ENCODE measurements at places on chromosomes 12 and 14.
A peak's percentile ranks its signal among the peaks of the same experiment; 100 is the strongest.

DNA sequence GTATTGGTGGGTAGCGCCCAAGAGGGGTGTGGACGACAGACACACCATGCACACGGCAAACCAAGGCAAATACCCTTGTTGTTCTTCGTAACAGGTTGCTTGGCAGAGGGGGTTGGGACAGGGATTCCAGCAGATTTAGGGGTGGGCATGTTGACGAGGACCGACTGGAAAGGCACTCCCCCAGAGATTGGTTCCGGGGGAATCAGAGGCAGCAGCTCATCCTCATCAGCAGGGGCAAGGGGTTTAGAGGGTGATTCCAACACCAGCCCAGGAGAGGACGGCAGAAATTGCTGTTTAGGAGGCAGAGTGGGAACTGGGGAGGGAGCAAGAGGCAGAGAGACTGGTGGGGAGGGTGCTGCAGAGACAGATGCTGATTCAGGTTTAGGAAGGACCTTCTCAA lies 9.3 kb downstream of the NACA start:
- DNase-seq: no peak

DNA sequence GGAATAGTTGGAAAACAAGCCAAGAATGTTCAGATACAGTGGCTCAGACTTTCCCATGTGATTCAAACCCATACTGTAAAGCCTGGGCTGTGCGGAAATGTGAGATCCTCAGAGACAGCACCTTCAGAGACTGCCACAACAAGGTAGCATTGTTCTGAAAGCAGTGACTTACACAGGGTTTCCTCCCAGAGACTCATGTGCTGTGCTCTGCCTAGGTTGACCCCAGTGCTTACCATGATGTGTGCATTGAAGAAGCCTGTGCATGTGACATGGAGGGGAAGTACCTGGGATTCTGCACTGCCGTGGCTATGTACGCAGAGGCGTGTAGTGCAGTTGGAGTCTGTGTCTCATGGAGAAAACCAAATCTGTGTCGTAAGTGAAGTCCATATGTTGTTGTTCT lies 219.4 kb downstream of the LRRK2 start:
- DNase-seq: no peak

DNA sequence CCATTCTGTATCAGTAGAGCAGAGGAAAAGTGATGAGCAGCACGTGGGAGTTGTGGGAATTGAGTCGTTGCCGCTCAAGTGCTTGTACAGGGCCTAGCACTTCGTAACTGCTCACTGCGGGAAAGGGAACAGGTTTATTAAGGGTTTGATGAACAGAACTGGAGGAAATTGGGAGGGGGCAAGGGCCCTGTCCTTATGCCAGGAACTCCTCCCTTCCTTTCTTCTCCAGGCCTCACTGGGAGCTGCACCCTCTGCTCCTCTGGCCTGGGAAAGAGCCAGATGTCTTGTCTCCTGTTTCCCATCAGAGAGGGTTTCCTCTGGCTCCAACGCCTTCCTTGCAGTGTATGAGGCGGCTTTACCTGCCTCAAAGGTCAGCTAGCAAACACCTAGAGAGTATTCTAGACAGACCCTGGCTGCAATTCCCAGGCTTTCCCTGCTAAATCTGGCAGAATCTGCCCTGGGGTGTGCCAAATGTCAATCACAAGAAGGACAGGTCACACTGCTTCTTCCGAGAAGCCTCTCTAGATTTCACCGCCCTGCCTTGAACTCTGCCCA lies 78.4 kb downstream of the NTF3 start:
- DNase-seq: no peak

- DNase-seq: peak; percentile 79
These were observed 12.0 kb downstream of the CLSTN3 start for GRCh38 chr12:7142056-7142644.

GRCh38 chr14:28496364-28496763 lies 270.2 kb upstream of the FOXG1 start:
- no peak for DNase-seq

- DNase-seq: no peak
These were observed 4.8 kb downstream of the ELK3 start for GRCh38 chr12:96198965-96199364.

DNA sequence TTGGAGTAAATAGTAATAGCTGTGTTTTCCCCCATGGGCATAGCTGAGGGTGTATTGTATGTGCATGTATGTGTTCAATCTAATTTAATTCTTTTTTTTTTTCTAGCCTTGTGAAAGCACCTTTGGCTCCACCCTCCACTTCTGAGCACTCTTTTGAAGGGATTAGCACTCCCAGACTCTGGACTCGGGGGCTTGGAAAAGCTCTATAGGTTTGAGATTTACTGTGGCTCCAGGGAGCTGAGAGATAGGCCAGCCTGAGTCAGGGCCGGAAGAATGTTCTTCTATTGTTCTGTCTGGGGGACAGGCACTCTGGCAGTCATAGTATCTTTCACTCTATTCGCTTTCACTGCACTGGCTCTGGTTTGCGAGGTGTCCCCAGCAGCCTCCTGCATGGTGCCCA lies 540.0 kb upstream of the TBX3 start:
- no peak for DNase-seq

- DNase-seq: no peak
These were observed 1.4 kb downstream of the RFC5 start for GRCh38 chr12:118017926-118018325.

DNA sequence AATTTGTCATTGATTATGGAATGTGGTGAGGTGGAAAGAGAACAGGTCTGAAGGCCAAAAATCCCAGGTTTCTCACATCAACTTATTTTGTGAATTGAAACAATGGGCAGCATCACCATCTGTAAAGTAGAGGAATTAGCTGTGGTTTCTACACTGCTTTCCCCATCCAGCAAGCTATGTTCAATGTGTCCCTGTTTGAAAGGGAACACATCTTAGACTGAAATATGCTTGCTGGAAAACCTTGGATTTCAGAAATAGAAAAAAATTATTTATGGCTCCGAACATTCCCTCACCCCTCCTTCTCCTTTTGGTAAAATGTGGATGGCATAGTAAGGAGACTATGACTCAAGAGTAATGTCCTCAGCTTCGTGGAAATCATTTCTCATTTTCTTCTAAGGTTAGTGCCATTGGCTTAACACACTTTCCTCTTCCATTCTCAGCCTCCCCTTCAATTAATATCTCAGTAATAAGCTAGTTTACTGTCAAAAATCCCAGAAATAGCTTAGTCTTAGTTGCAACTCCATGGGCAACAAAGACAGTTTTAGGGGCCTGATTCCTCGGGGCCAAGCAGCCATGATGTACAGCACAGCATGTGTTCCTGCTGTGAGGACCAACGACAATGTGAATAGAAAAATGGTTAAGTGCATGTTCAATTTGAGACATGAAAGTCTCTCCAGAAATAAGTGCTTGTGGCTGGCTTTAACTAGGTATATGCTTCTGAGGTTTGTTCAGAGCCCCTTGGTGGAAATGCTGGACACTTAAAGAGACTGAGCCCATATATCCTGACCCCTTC lies 205.8 kb upstream of the SLC38A2 start:
- DNase-seq: no peak

DNA sequence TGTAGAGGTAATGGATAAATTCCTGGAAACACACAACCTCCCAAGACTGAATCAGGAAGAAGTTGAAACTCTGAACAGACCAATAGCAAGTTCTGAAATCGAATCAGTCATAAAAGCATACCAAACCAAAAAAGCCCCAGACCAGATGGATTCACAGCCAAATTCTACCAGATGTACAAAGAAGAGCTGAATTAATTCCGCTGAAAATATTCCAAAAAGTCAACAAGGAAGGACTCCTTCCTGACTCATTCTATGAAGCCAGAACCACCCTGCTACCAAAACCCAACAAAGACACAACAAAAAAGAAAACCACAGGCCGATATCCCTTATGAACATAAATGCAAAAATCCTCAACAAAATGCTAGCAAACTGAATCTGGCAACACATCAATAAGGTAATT lies 81.5 kb downstream of the SLC38A4 start:
- no peak for DNase-seq

GRCh38 chr14:71190770-71191374 lies 283.6 kb downstream of the PCNX1 start:
- DNase-seq: no peak

GRCh38 chr12:25438638-25439037 lies 114.4 kb downstream of the LMNTD1 start:
- no peak for DNase-seq

DNA sequence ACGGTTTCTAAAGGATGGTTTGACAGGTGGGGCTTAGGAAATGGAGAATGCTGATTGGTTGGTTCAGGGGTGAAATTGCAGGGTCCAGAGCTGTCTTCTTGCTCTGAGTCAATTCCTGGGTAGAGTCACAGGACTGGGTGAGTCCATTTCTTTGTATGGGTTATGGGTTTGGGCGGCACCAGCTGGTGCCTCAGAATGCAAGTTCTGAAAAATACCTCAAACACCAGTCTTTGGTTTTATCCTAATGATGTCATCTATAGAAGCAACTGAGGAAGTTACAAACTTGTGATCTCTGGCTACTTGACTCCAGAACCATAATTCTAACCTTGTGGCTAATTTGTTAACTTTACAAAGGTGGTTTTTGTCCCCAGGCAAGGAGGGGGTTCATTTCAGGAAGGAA lies 47.6 kb upstream of the EIF5 start:
- no peak for DNase-seq

GRCh38 chr14:95518045-95518751 lies 1.7 kb upstream of the SYNE3 start:
- no peak for DNase-seq

DNA sequence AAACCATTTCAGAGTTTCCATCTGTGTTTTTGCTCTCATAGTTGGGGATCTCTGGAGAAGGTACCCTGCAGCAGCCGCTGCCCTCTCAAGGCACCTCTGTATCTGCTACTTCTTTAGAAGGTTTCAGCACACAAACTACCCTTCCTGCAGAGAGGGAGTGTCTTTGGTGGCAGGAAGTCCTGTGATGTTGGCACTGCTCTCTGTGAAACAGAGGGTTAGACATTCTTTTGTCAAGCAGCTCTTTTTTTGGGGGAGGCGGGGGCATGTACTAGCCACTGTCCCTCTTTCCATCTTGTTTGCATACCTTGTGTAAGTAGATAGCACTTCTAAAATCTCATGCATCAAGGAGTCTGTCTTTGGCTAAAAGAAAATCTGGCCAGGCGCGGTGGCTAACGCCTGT lies 352.6 kb downstream of the BMP4 start:
- DNase-seq: no peak

- DNase-seq: no peak
These were observed 100.3 kb upstream of the RAP1B start for GRCh38 chr12:68510397-68510796.

DNA sequence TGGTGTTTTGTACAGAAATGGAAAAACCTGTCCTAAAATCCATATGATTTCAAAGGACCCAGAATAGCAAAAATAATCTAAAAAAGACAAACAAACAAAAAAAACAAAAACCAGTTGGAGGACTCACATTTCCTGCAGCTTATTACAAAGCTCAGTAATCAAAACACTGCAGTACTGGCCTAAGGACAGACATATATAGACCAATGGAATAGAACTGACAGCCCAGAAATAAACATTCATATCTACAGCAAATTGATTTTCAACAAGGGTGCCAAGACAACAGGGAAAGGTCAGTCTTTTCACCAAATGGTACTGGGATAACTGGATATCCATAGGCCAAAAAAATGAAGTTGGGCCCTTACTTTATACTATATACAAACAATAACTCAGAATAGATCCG lies 55.0 kb downstream of the TAOK3 start:
- no peak for DNase-seq

- no peak for DNase-seq
These were observed 1.7 kb downstream of the YY1 start for GRCh38 chr14:100240668-100241032.

DNA sequence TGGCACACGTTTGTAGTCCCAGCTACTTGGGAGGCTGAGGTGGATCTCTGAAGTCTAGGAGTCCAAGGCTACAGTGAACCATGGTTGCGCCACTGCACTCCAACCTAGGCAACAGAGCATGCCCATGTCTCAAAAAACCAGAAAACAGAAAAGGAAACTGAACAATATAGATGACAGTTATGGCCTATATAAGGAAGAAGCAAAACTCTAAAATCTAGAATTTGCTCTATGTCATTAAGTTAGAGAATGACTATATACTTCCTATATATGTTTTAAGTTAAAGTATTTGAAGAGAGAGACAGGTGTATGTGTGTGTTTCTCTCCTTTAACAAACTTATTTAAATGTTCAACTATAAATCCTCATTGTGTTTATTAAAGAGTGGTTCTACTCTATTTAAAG lies 65.8 kb downstream of the MNAT1 start:
- DNase-seq: no peak

GRCh38 chr12:127984386-127985055 lies 282.4 kb upstream of the TMEM132C start:
- no peak for DNase-seq

DNA sequence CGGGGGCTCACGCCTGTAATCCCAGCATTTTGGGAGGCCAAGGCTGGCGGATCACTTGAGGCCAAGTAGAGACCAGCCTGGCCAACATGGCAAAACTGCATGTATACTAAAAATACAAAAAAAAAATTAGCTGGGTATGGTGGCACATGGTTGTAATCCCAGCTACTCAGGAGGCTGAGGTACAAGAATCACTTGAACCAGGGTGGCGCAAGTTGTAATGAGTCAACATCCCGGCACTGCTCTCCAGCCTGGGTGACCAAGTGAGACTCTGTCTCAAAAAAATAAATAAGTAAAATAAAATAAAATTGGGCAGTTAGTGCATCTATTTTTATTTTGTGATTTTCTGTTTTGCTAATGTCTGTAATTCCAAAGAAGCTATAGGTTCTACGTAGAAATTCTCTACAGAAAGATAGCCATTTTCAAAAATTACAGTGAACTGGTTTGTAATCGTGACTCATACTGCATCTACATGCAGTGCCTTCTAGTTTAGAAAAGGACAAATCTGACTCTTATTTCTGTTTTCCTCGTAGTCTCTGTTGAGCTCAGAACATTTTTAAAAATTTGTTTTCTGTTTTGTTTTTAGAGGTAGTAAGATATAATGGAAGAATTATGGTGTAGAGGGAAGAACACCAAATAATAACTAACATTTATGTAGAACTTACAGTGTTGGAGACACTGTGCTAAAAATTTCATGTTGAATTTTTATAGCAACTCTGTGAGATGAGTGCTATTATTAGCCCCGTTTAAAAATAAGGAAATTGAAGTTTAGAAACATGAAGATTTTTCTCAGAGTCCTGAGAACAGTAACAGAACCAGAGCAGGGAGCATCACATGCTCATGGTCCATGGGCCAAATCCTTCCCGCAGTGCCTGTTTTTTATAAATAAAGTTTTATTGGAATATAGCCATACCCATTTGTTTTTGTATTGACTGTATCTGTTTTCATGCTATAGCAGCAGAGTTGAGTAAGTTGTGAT lies 201.2 kb downstream of the SYNE2 start:
- DNase-seq: no peak

GRCh38 chr12:77151030-77151429 lies 85.7 kb upstream of the E2F7 start:
- no peak for DNase-seq

- DNase-seq: no peak
These were observed 313.9 kb downstream of the BCL11B start for GRCh38 chr14:98958048-98958631.

- DNase-seq: no peak
These were observed 44.8 kb downstream of the CCDC91 start for GRCh38 chr12:28235015-28235414.
